ENCODE measurements at places on chromosomes 2 and 18.

- no peak for DNase-seq
Observed at GRCh38 chr2:151374436-151374835, 17.0 kb downstream of the TNFAIP6 start.

- DNase-seq = no peak
Observed at GRCh38 chr2:106108351-106108750, 85.8 kb downstream of the UXS1 start.

- no peak for DNase-seq
Observed at GRCh38 chr2:43436431-43436830, 159.4 kb downstream of the THADA start.

DNA sequence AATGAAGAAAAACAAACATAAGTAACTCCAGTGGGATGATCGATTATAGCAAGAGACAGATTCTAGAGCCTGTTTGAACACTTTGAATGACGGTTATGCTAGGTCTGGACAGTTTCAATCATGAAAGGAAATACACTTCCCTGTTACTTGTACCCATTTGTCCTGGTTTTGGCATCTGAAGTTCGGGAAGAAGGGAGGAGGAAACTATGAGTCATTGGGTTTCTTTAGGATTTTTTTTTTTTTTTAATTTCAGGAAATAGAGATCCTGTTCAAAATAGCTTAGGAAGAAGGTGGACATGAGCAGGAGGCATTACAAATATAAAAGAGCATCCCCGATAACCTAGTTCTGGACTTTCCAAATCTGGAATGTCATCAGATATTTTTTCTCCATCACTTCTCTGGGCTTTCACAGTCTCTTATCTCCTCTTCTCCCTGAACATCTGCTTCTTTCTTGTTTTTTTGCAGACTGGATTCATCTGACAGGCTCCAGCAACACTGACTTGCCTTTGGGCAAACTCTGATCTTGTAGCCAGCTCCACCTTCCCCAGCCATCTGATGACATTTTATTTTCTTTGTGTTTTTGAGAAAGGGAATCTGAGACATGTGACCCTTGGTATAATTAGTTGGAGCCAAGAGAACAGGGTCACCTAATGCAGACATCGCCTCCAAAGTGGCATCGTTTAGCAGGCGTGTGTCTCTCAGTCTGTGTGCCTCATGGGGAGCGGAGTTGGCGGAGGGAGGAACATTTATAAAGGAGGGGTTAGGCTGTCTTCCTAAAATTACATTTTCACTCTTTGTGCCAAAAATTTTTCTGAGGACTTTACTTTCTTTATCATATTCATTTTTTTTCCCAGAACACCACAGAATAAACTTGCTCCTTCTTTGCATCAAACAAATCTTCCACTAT is 195.3 kb upstream of the EPHA4 start:
- no peak for DNase-seq

- no peak for DNase-seq
Observed at GRCh38 chr18:7325126-7325430, 94.2 kb downstream of the LRRC30 start.

DNA sequence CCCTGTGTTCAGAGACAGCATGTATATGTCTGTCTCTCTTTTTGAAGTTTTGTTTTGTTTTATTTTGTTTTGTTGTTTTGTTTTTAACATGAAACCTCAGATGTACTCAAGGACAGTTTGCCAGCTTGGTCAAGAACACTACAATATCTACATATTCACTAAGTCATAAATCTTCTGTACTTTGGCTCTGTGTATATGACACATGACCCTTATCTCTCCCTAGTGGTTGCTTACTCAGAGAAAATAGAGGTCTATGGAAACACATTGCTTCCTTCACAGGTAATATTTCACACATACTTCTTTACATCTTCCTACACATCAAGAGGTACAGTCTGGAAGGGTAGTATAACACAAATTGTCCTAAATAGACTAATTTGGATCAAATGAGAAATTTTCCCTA is 312.6 kb upstream of the VRK2 start:
- DNase-seq = no peak

DNA sequence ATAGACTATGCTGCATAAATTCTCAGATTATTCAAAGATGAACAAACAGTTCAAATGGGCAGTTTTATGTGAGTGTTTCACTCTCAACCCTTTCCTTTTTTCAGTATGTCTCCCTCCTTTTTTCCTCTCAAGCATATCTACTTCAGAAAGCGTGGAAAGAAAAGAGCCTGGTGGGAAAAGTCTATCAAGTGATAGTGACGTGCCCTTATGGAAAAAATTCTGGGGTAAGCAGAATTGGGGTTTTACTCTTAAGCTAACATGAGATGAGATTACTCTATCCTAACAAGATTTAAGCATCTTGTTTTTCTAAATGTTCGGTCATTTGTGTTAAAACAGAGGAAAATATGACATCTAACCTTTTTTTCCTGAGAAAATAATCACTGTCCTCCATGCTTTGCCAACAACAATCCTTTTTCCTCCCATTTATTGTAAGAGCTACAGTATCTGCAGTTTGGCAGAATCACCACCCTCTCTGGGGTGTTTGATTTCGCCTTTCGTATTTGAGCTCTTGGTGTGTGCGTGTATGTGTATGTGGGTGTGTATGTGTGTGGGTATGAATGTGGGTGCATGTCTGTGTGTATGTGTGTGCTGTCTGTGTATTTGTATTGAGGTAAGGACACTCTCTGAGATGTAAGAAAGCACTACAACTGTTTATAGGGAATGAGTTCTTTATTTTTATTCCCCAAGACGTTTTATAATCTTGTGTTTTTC is 143.9 kb upstream of the L3MBTL4 start:
- DNase-seq = no peak

DNA sequence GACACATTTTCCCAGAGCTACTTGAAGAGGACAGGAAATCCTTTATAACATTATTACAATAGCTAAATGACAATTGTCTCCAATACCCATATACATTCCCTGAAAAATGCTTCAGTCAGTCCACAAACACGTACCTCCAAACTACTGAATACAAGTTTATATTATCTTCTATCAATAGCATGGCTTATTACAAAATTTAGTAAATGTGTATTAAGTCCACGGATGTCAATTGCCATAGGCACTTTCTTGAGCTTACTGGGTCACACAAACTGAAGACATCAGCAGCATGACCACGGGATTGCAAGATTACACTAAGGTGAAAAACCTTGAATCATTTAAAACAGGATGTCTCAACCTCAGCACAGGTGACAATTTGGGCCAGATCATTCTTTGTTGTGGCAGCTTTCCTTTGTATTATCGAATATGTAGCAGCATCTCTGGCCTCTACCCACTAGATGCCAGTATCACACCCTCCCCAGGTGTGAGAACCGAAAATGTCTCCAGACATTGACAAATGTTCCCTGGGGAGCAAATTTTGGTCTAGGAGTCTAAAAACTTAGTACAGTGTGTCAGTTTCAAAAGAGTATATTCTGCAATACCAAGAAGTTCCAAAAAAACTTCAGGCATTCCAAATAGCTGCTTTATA is 1.4 kb downstream of the MBD2 start:
- DNase-seq = peak; percentile 64

- no peak for DNase-seq
Observed at GRCh38 chr2:51516667-51517066, 484.7 kb upstream of the NRXN1 start.

DNA sequence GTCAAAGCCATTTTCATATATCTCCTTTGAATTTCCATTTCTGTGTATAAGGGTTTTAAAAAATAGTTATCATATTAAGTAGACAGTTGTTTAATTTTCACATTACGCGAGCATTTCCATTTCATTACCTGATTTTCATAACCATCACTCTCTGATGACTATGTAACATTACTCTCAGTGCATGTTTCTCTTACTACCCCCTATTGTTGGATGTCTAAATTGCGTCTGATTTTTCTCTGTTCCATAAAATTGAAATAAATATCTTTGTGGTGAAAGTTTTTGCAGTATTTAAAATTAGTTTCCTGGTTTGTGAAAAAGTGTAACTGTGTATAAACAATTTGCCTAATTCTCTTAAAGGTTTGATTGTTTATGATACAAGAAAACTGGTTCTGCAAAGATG is 123.8 kb downstream of the MYO1B start:
- DNase-seq = no peak

DNA sequence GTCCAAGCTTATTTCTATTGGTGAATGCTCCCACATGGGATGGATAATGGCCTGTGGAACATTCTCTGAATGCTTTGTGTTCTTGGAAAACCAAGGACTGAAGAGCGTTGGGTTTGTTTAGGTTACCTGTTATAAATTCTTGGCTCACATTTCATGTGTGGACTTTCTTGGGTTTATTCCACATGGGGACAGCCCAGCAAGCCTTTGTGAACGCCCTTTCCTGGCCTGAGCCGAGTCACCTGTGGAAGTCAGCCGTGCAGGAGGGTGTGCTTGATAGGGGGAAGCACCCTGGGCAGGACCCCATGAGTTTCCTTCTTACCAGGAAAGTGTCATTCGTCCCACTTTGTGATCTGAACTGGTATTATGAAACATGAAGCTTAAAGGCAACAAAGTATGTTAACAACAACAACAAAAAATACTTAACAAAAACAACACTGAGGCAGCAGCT is 4.1 kb downstream of the RAB31 start:
- DNase-seq = no peak

- DNase-seq = no peak
Observed at GRCh38 chr2:238101891-238102841, 2.0 kb downstream of the ESPNL start.

DNA sequence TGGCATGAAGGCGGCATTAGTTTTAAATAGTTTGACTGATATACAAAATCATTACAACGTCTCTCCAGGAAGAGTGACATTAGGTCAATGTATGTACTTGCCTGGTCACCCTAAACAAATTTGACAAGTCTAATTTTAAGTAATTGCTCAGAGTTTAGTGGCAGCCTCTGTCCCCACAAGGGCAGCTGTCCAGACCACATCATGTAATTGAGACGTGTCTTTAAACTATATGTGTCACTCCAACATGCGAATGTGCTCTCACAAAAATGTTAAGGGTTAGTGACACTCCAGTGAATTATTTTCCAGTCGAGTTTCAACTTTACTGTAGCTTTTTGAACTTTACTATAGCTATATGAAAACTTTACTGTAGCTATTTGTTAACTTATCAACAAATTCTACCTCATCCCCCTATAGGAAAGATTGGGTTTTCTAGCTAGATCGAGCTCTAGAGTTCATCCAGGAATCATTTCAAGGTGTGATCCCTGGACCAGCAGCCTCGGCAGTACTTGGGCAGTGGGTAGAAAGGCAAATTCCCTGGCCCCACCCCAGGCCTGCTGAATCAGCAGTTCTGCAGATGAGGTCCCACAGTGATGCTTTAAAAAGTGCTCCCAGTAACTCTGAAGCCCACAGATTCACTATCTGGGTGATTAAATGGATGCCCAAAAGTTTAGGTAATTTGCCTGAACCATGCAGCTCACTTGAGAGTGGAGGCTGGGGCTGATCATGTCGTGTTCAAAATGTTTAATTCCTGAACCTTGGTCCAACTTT is 66.4 kb upstream of the POU3F3 start:
- DNase-seq = no peak

DNA sequence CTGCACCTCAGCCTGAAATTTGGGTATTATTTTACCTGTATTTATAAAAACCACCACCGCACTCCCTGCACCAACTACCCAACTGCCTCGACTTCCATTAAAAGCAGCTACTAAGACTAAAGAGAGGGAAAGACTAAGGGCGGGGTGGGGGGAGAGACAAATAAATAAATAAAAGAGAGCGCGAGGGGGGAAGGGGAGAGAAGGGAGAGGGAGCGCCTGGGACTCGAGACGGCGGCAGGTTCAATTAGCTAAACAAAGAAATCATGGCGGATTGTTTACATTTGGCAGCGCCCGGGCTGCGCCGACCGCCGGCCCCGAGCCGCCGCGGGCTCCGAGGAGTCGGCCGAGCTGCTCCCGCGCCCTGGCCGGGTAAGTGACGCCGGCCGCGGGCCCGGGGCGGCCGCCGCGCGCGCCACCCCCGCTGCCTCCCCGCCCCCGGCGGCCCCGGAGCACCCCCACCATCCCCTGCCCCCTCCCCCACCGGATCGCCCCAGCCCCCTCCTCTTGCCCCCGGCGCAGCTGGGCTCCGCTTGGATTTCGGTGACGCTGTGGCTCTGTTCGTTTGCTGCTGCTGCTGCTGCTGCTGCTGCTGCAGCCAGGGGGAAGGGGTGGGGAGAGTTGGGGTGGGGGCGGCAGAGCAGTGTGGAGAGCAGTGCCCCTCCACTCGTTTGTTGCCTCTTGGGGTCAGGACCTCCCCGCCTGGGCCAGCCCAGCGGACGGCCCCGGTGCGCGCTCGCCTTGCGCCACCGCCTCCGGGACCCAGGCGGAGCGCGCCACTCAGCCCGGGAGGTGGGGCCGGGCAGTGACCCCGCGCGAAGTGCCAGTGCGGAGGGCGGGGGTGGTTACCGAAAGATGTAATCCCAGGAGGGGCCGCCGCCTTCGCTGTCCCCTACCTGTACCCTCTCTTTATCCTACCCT is 187.2 kb upstream of the FANCL start:
- no peak for DNase-seq

DNA sequence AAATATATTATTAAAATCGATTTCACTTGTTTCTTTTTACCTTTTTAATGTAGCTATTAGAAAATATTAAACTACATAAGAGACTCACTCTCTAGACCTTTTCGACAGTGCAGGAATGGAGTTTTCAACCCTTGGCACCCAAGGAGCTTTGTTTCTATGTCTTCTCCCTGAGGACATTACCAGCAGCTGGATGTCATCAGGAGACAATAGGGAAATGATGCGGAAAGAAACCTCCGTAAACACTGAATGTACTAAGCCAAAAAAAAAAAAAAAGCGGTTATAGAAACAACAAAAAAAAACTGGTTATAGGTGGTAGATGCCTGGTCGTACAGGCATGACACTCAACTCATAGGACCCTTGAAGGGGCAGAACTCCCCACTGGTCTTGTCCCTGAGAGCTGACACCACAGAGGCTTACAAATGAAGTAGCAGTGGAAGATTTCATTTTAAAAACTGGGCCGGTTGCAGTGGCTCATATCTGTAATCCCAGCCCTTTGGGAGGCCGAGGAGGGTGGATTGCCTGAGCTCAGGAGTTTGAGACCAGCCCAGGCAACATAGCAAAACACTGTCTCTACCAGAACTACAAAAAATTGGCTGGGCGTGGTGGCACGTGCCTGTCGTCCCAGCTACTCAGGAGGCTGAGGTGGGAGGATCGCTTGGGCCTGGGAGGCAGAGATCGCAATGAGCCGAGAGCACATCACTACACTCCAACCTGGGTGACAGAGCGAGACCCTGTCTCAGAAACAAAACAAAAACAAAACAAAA is 23.8 kb downstream of the THAP4 start:
- no peak for DNase-seq

GRCh38 chr18:80254971-80255500 is 7.7 kb upstream of the PARD6G start:
- DNase-seq = no peak

DNA sequence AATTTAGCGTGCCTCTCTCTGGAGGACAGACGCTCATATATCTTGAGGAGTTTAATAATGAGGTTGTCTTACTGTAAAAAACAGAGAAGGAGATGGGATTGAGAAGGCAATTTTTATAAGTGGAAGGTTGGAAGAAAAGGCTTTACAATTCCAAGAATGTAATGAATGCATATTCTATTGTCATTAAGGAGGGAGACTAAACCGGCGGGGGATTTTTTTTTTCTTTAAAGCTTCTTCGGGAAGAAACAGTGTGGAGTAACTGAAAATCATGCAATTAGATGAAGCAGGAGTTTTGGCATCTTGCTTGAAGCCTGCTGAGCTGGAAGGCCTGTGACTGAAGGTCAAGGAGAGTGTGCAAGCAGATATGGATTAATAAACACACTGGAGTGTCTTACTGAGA is 124.4 kb downstream of the HRH4 start:
- DNase-seq = no peak

- no peak for DNase-seq
Observed at GRCh38 chr2:164969909-164970690, 14.8 kb upstream of the SLC38A11 start.

Measured in immature natural killer cell (primary cell).